ENCODE measurements at places on chromosomes 3 and 15.

- DNase-seq = no peak
These were observed 9.0 kb downstream of the APOD start for GRCh38 chr3:195574497-195575304.

- no peak for DNase-seq
These were observed 15.8 kb downstream of the SCG5 start for GRCh38 chr15:32657198-32657883.

DNA sequence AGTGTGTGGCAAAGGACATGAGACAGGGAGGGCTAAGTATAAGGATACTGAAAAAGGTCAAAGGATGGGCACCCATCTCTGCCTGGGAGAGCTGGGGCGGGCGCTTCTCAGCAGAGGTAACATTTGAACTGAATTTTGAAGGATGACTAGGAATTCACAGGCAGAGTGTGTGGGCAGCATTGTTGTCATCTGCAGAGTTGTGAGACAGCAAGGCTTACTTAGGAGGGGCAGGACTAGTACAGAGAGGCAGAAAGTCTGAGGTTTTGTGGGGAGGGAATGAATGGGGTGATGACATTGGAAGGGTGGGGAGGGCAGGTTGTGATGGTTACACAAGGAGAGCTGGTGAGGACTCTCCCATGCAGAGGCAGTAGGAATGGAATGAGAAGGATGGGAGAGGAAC is 84.1 kb upstream of the PRR23C start:
- DNase-seq = no peak

GRCh38 chr15:67758619-67759300 is 66.5 kb upstream of the SKOR1 start:
- DNase-seq = no peak

- no peak for DNase-seq
These were observed 243.2 kb downstream of the MBNL1 start for GRCh38 chr3:152511904-152512303.

DNA sequence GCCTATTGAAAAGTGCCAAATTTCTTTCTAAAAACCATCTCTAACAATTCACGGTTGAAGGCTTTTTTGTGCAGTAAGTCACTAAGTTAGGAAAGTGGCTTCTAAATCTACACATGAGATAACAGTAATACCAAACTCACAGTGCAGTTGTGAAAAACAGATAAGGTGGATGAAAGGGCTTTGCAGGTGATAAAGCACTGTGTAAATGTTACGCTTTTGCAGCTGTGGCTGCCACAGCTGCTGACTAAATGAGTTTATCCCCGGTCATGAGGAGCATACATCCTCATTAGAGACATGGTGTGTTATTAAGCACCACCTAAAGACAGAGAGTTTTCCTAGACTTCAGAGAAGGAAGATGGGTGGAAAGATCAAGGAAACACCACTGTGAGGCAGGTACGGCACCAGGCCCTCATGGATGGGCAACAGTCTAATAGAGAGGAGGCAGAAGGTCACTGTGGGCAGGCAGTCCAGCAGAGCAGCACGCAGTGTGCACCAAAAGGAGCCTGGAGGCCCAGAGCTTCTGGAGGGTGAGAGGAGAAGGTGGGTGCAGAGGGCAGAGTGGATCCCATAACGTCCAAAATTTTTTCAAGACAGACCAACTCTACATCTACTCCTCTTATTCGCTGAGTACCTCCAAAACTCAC is 68.5 kb downstream of the FMN1 start:
- no peak for DNase-seq

GRCh38 chr3:129238945-129239705 is 10.3 kb upstream of the COPG1 start:
- DNase-seq = no peak

GRCh38 chr3:125239266-125239665 is 26.7 kb upstream of the SLC12A8 start:
- no peak for DNase-seq

- no peak for DNase-seq
These were observed 26.4 kb upstream of the CORO2B start for GRCh38 chr15:68552344-68552743.

GRCh38 chr15:49848807-49849206 is 228.0 kb downstream of the DTWD1 start:
- DNase-seq = no peak

DNA sequence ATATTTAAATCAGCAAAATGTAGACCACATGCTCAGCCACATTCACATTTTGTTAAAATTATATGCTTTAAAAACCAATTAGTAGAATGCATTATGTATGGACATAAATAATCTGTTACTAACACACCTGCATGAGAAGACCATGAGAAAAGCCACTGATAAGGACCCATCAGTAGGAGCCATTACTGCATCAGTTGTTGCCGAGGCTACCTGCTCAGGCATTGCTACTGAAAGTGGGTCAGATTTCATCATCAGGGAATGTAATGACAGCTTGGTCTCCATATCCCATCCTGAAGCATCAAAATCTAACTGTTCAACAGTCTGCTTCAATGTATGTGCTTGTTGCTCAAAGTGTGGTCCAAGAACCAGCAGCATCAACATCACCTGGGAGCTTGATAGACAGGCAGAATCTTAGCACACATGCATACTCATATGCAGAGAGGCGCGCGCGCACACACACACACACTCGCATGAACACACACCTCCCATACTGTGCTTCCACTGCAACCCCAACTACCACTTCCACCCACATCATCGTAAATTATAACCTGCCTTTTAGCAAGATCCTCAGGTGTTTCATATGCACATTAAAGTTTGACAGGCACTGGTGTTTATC is 72.4 kb upstream of the FOXB1 start:
- DNase-seq = no peak

DNA sequence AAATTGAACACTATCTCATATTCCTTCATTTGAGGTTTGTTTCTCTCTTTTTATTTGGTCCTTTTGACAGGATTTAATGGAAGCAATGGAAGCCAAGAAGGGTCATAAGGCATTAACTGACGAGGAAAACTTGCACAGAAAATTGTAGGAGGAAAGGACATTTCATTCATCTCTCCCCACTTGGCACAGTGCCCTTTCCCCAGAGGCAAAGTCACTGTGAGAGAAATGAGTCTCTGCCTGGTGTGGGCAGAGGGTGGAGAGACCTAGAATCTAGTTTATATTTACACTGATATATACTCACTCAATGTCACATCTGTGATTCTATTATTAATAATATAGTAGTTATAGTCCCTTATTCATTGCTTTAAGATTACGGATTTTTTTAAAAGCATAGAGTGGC is 324.6 kb upstream of the IL12A start:
- no peak for DNase-seq

DNA sequence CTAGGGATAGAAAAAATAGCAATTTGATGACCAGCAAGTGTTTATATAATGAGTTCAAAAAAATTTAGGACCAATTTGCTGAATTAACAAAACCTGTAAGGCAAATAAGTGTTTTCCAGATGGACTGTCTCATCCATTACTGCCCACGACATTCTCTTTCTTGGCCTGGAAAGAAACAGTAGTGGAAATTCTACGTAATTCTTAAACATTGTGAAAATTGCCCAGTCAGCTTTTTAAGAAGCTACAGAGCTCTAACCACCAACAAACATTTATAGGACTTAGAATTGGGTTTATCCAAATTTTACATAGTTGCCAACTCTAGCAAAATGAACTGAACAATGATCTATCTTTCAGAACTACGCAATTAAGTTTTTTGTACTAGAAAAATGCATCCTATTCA is 227.7 kb upstream of the PEX5L start:
- no peak for DNase-seq

- DNase-seq = no peak
These were observed 1.3 kb upstream of the BTLA start for GRCh38 chr3:112500621-112501020.

DNA sequence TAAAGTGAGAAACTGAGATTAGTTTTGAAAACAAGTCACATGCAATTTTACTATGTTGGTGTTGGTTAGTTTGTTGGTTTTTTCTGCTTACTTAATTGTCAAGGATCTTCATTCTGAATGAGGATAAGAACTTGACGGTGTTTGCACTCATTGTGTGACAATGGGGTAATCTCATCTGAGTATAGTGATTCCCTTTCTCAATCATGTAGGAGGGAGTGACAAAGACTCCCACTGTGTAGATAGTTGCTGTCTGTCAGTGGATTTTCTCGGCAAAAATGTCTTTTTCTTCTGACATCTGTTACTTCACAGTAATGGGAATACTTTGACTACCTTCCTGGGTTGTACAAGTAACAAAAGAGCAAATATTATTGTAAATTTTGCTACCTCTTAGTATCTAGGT is 23.5 kb downstream of the KCNH8 start:
- DNase-seq = no peak

DNA sequence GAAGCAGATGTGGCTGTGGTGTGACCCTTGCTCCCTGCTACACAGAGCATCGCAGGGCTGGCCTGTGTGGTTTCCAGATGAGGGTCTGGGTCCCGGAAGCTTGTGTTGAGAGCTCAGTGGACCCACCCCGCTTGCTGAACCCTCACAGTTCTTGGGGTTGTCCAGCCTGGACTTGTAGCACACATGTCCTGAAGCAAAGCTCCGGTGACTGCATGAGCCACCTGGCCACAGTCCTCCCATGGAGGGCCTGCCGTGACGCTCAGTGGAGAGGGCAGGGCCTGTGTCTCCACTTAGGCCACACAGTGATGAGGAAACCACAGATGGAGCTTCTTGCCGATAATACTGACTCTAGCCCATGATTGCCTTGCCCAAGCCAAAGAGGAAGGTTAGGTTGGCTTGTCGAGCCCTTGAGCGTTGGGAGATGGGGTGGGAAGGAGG is 62.6 kb downstream of the RGMA start:
- DNase-seq = no peak

GRCh38 chr3:118537454-118537853 is 497.2 kb downstream of the IGSF11 start:
- DNase-seq = no peak

- no peak for DNase-seq
These were observed 1.1 kb downstream of the GASK1A start for GRCh38 chr3:42980209-42980608.

DNA sequence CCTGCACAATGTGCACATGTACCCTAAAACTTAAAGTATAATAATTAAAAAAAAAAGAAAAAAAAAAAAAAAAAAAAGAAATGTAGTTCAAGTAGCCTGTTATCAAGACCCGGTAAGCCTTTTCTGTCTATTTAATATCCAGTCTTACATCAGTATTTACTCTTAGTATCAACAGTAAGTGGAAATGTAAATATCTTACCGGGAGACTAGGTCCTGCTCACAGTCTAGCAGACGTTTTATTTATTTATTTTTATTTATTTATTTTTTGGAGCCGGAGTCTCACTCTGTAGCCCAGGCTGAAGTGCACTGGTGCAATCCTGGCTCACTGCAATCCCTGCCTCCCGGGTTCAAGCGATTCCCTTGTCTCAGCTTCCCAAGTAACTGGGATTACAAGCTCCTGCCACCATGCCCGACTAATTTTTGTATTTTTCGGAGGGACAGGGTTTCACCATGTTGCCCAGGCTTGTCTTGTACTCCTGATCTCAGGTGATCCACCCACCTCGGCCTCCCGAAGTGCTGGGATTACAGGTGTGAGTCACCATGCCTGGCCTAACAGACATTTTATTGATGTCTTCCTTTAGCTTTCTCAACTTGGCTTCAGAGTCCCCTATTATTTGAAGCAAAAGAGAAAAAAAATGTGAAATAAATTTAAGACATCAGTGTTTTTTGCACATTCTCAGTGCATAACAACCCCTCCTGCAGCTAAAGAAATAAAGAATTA is 19.9 kb downstream of the C2CD4B start:
- no peak for DNase-seq

GRCh38 chr3:12944413-12944812 is 103.0 kb upstream of the RPL32 start:
- no peak for DNase-seq

GRCh38 chr15:56045068-56045748 is 51.8 kb upstream of the NEDD4 start:
- no peak for DNase-seq

- no peak for DNase-seq
These were observed 200.8 kb upstream of the GOLGA6L4 start for GRCh38 chr15:84034578-84035398.

GRCh38 chr15:63085289-63085688 is 36.4 kb upstream of the LACTB start:
- DNase-seq = no peak

- no peak for DNase-seq
These were observed 37.5 kb downstream of the NBEAL2 start for GRCh38 chr3:47016934-47017435.

DNA sequence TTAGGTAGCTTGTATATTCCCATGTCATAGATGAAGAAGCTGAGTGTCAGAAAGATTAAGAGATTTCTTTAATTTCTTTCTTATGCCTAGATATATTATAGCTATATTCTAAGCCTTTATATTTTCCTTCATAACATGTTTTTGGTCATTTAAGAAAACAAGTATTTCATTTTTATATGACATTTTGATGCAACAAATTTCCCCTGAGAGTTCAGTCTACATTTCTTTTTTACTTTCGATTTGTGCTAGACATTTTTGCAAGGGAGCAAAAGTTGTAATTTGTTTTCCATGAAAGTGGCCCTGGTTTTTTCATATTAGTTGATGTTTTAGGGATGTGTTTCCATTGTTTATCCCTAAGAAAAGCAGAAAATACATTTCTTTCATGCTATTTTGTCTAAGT is 344.9 kb downstream of the NLGN1 start:
- DNase-seq = no peak

DNA sequence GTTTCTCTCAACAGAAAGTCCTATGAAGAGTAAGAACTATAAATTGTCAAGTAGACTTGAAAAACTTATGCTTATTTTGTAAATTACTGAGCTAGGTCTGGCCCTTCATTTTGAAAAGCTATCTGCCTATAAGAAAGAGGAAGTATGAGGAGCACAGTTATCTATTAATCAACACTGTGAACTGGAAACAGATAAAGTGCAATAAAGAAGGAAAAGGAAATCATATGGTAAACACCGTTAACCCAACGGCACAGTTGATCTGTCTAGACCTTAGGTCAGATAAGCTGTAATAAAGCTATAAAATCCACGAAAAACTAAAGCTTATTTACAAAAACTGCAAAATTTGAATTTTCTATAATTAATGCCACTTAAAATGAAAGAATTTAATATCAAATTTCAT is 242.5 kb downstream of the ZBTB20 start:
- DNase-seq = no peak

GRCh38 chr3:172815857-172816256 is 65.3 kb downstream of the ECT2 start:
- no peak for DNase-seq

- no peak for DNase-seq
These were observed 4.3 kb downstream of the ONECUT1 start for GRCh38 chr15:52785672-52786406.

- DNase-seq = no peak
These were observed 236.8 kb downstream of the OPA1 start for GRCh38 chr3:193829781-193830180.

Data from stimulated activated CD4-positive, alpha-beta T cell treated with anti-CD3 and anti-CD28 coated beads, Interleukin-12 subunit alpha, Interleukin-12 subunit beta, amount 100 ng/mL, for 24 hours (primary cell).